ENCODE measurements at places on chromosomes 12 and 14.

DNA sequence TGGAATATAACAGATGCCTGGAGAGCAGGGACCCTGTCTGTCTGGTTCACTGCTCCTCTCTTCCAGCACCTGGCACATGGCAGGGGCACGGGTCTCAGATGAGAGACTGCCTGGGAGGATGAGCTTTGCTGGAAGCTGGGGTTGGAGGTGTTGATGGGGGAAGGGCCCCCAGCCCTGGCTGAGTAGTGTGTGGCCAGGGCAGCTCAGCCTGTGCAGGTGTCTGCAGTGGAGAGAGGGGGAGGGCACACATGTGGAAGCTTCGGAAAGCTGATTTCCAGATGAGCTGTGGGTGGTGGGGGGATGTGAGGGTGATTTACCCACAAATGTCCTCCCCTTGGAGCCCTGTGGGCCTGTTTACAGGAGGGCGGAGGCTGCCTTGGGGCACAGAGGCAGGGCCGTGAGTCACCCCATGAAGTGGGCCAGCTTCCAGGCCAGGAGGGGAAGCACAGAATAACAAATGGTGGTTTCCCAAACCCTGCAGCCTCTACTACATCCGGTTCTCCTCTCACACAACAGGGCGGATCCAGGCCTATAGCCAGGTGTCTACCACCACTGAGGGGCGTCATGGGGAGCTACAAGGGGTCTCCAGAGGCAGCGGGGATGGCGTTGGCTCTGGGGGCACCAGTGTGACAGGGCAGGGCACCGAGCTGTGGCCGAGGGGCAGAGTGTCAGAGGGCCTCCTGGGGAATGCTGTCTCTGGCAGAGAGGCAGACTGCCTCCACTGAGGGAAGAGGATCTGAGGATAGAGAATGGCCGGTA lies 11.0 kb downstream of the KRT7 start:
- peak; percentile 96 for DNase-seq

DNA sequence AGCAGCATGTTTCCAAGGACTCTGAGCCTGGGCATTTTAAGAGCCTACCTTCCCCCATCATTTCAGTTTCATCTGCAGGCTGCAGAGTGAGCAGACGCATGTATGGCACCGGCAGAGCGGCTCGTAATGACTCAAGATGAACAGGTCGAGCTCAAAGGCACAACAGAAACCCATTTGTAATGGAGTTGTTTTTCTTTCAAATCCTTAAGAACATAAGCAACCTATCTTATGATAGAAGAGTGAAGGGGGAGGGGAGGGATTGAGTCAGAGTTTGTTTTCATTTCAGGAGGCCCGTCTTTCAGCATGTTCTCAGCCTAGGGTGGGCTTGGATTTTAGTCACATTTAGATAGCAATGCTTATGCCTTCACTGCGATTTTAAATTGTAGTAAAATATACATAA lies 54.9 kb upstream of the CISTR start:
- DNase-seq: no peak

DNA sequence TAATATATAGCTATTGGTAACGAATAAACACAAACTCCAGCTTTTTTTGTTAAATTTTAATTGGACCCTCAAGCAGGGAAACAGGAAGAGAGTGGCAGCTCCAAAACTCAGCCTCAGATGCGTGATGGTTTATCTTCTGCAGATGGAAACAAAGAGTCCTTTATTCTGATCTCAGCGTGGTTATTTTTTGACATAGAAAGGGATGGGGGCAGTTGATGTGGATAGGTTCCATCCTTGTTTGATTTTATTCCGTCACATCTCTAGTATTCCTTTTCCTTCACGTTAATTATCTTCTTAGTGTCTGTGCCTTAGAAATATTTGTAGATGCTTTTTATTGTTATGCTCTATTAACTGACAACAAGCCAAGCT lies 447.6 kb upstream of the SEL1L start:
- DNase-seq: no peak

GRCh38 chr12:16266085-16266484 lies 11.4 kb downstream of the SLC15A5 start:
- DNase-seq: no peak

GRCh38 chr12:32920506-32921085 lies 24.0 kb upstream of the PKP2 start:
- no peak for DNase-seq

DNA sequence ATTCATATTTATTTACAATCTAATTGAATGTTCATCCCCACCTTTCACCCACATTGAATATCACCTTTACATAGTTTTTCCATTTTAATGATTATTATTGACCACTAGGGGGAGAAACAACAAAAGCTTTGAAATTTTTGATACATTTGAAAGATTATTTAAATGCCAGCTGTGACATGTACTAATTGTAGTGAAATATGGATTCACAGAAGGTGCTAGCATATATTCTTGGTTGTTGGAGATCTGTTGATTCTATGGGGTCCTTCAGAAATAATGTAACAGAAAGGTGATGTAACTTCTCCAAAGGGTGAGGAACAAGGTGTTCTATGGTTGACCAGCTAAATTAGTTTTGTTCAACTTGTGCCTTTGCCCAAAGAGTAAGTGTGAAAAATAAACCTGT lies 22.4 kb upstream of the GPR33 start:
- DNase-seq: peak; percentile 46

Measured in GM03348 (cell line).